Naive thymus-derived CD8-positive, alpha-beta T cell (primary cell): ENCODE measurements at places on chromosomes 16 and 17. TPM values are rescaled to one million over a fixed set of nuclear protein-coding genes. Genes with fewer than 3 reads are reported as not detected.

DNA sequence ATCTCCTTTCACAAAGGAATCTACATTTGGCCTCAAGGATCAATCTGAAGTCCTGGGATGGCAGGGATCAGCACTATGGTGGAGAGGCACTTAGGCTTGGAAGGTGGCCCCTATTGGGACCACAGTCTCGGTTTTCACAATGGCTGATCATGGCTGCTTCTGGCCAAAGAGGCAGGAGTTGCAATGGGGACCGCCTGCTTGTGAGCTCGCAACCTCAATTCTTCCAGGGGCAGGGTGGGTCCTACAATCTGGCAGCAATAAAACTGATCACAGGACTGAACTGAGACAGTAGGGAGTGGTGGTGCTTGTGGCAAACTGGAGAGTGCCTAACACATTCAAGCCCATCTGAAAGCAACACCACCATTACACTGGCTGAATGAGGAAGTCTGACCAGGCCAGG, 83.1 kb downstream of the NETO2 start:
- DNase-seq, result no peak

DNA sequence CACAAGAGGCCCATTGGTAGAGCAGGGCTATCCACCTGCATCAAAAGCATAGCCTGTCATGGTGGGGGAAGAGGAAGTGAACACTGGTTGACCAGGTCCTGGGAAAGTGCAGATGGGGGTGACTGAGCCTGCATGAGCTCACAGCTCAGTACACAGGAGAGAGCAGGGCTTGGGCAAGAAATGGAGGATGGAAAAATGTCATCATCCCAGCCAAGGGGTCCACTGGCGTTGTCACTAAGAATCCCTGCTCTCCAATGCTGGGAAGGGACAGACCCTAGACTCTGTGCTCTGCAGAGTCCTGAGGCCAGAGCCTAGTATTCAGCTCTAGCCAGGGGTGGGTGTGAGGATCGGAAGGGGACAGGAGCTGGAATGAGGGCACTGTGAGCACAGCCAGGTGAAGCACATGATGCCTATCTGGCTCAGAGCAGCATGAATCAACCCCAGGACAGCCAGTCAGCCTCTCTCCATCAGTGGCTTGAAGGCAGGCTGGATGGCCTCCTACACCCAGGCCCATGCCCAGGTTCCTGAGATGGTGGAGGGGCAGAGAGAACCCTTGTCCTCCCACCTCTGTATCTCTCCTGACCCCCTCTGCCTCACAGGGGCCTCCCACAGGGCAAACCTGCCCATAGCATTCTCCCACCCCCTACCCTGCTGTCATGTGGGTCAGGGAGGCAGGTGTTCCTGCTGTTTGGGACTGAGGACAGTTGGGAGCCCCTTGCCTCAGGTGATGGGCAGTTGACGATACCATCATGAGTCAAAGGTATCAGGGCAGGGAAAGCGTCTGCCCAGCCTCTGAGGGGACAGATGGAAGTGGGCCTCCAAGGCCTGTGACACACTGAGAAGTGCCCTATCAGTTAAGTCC, 13.8 kb upstream of the CTCF start:
- no peak for DNase-seq

The OR1F1 gene
- not detected for total RNA-seq

GRCh38 chr17:80770881-80771611, 220.6 kb upstream of the CHMP6 start:
- no peak for DNase-seq

- DNase-seq, result no peak
These were observed 116.8 kb downstream of the ANKRD11 start for GRCh38 chr16:89373355-89374110.
